ENCODE measurements at places on chromosomes 5 and 9.

DNA sequence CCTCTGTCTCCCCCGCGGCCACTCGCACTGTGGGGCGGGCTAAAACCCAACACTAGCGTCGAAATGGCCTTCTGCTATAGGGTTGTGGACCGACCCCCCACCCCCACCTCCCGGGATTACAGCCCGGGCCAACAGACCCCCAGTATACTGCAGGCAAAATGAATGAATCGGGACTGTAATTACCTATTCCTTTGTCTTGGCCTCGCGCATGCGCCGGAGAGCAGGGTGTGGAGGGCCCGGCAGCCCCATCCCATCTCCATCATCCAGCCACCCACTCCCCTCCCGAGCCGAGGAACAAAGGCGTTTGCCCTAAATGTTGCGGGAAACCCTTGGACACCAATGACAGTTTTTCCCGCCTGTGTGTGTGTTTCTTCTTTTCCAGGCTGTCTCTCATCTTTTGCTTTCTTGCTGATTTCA is 1.6 kb downstream of the BASP1 start:
- DNase-seq: no peak

DNA sequence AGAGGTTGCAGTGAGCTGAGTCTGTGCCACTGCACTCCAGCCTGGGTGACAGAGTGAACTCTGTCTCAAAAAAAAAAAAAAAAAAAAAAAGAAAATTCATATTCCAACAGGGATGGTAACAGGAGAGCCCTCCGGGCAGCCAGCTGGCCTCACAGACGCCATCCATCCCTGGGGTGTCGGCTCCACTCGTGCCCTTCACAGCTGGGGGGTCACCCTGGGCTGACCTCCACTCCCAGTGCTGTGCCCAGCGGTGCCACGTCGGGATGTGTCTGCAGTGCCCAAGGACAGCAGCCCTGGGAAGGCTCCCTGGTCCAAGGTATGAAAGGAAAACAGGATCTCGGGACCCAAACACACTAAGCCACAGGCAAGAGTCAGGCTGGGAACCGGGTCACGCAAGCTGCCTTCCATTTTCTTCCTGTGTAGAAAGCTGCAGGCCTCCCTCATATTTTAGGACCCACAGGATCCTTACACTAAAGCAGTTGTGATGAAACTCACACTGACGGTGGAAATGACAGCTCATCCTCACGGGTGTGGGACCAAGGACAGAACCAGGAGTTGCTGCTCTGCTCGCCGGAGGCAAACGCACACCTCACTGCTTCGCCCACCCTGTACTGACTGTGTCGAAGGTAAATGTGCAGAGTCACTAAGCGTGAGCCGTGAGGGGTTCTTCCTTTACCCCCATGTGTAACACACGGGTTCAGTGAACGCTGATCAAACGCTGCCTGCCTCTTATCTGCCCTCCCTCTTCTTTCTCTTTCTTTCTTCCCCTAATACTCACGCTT is 5.3 kb downstream of the SLC12A7 start:
- DNase-seq: no peak

- no peak for DNase-seq
Observed at GRCh38 chr5:22541037-22541436, 312.1 kb downstream of the CDH12 start.

- no peak for DNase-seq
Observed at GRCh38 chr5:150261231-150261630, 28.3 kb downstream of the CAMK2A start.

DNA sequence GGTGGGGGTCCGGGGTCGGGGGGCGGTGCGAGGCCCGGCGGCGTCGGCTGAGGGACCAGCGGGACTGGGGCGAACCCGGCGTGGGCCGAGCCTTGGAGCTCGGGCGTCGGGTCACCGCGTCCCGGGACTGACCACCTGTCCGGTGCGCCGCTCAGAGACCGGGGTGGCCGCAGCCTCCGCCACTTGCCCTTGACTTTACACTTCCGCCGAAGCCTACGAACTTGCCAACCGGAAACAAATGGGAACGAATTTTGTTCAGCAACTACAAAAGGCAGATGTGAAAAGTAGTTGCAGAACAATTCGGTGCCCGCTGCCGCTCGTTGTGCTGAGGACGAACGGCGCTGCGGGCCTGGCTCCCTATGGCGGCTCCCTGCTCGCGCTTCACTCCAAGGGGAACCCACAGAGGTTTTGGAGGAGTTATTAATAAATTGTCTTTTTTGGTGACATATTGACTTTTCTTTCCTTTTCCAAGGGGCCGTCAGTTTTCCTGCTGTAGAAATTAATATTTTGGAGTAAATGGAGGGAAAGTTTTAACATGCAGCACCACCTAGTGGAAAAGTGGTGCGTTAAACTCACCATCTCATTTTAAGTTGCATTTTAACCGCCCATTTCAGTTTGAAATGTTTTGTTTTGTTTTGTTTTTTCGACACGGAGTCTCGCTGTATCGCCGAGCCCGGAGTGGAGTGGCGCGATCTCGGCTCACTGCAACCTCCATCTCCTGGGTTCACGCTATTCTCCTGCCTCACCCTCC is 490 bp downstream of the PCBD2 start:
- peak; percentile 20 for DNase-seq

- no peak for DNase-seq
Observed at GRCh38 chr9:116155698-116156039, 2.1 kb downstream of the PAPPA start.

DNA sequence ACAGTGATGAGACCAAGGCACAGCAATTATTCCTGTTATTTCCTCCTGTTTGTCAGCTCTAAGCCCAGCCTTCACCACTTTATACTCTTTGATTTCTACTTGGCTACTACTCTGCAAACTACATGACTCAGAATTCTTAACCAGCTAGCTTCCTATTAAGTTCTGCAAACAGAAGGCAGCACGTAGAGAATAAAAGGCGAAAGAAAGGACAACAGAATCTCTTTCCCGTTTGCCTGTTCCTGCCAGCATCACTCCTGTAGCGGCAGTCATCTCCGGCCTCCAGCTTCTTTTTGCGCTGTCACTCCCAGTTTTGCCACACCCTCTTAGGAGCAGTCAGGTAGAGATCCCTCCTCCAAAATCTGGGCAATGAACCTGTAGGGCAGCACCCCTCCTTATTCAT is 29.9 kb downstream of the DPYSL3 start:
- DNase-seq: no peak

GRCh38 chr5:15106530-15107283 is 235.1 kb upstream of the ANKH start:
- no peak for DNase-seq

- DNase-seq: no peak
Observed at GRCh38 chr5:2113348-2114131, 230.8 kb upstream of the IRX4 start.

DNA sequence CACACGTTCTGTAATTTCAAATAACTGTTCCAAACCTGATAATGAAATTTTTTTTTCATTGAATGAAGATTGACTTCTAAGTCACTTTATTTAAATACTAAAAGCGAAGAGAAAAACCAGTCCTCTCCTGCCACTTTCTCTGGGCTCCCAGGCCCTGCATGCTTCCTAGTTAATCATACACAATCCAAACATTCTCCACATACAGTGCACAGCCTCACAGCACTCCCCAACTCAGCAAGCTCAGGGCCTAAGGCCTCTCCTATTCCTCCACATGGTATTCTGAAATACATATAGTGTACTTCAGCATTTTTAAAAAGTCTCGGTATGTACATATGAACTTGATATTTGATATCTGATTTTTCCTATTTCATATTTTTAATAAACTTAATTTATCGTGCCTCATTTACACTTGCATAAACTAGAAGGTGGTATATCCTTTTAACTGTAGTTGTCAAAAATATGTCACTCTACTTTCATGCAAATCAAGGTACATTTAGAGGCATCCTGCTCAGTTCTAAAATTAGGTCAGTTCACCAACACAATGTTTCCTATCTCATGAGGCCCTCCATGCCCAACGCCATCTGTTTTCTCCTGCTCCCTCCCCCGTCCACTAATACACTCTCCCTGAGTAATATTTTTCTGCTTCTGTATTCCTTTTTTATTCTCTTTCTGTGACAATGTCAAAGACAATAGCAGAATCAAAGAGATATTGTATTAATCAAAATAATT is 206.7 kb downstream of the ARRDC3 start:
- DNase-seq: no peak

GRCh38 chr5:123856766-123857165 is 344.8 kb downstream of the CSNK1G3 start:
- no peak for DNase-seq

GRCh38 chr9:15272377-15272928 is 34.6 kb downstream of the TTC39B start:
- DNase-seq: no peak

DNA sequence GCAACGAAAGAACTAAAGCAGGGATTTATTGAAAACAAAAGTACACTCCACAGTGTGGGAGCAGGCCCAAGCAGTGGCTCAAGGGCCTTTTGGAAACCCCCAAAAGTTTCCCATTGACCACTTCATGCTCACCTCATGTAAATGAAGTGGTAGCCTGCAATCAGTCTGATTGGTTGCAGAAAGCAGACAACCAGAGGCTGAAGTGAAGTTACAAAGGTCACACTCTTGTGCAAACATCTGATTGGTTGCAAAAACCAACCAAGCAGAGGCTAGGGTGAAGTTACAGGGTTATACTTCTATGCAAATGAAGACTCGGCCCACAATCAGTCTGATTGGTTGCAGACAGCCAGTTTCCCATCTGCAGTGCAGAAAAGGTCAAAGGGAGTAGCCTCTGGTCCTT is 258.0 kb downstream of the YTHDC2 start:
- DNase-seq: no peak

GRCh38 chr5:94080390-94080789 is 339.0 kb upstream of the POU5F2 start:
- DNase-seq: no peak

GRCh38 chr9:9552665-9553064 is 1060.1 kb downstream of the PTPRD start:
- DNase-seq: no peak

- no peak for DNase-seq
Observed at GRCh38 chr5:74995926-74996325, 56.4 kb downstream of the GCNT4 start.

GRCh38 chr9:94729199-94729598 is 2.7 kb downstream of the AOPEP start:
- DNase-seq: no peak

DNA sequence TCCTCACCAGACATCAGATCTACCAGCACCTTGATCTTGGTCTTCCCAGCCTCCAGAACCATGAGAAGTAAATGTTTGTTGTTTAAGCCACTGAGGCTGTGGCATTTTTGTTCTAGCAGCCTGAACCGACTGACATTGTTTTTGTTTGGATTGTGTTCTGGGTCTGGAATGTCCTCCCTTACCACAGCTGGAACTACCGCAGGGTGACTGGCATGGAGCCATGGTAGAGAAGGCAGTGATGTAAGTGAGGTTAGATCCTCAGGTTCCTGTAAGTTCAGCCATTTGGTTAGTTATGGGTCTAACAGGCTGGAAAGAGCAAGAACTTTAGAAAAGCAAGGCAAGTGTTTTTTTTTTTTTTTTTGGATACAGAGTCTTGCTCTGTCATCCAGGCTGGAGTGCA is 209.3 kb downstream of the DAB2IP start:
- DNase-seq: peak; percentile 74

- DNase-seq: no peak
Observed at GRCh38 chr9:129237164-129237611, 59.1 kb upstream of the IER5L start.

GRCh38 chr5:80656425-80656824 is 1.6 kb upstream of the DHFR start:
- DNase-seq: no peak

DNA sequence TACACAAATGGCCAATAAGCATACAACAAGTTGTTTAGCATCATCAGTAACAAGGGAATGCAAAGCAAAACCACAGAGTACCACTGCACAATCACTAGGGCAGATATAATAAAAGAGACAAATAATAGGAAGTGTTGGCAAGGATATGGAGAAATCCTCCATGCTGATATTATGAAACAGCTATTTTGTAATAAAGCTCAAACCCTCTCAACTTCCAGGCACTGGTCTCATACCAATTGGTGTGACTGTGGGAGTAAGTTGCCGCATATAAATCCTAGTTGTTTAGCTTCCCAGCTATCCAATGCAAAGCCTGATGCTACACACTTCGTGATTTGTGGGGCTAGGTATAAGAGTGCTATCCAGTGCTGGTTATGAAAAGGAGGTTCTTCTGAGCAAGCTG is 88.6 kb downstream of the SMIM23 start:
- DNase-seq: no peak

- peak; percentile 53 for DNase-seq
Observed at GRCh38 chr5:176837707-176838115, 27.4 kb downstream of the UNC5A start.

DNA sequence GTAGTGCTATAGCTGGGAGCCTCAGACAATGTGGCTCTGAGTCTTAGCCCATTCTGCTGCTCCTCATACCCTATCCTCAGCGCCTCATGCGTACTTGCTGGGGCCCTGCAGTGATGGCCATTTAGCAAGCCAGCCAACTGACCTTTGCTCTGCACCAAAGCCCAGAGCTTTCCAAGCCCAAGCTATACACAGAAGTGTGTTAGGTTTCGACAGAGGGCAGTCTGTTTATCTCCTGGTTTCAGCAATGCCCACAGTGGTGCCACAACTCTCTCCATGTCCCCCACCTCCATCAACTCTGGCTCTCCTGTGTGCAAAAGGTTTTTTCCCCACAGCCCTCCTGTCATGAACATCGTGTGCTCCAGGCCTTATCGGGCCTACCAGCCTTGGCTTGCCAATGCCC is 16.9 kb downstream of the GNG10 start:
- DNase-seq: no peak

GRCh38 chr9:95115104-95115503 is 202.4 kb downstream of the FANCC start:
- no peak for DNase-seq

- DNase-seq: no peak
Observed at GRCh38 chr9:38117651-38118050, 48.6 kb upstream of the SHB start.

GRCh38 chr9:77019236-77019925 is at the start of gene FOXB2:
TSS of gene FOXB2 (plus strand) at chr9:77019655. CDS start at chr9:77019655, 0 bp downstream.
- DNase-seq: no peak

DNA sequence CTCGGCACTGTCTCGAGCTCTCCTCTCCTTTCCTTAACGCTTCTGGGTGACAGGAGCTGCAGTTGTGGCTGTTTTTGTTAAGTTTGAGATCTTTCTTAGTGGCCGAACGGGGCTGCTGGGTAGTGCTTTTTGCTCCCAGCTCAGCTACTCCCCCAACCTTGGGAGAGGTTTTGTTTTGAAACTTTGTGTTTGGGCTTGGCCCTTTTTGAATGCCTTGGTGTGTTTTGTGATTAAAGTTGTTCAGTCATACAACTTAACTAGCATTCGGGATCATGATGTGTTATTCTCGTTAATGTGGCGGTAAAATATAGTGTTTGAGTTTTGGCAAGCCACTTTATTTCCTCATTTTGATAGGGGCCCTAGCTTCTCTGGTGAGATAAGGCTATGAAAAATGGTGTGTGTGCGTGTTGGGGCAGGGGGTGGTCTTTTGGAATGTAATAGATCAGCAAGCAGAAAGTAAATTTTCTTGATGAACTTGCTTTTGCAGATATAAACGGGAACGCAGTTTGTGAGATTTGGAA is 1.1 kb downstream of the KDM3B start:
- DNase-seq: no peak

DNA sequence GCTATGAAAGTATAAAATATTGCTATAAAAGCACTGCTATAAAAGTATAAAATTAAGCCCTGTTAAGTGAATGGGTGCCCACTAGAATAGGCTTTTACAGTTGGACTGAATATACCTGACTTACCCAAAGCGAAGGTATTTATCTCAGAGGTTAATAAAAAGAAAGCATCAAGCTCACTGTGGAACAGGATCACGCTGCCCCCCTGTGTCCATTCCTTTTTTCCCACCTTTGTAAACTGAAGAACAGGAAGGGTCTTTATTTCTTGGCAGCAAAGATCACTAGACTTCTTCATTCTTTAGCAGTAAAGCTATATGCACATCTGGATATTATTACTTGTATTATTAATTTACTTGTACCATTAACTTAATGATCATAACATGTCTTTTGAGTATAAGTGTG is 22.1 kb upstream of the PLPP6 start:
- no peak for DNase-seq

Measured in AG04450 (cell line).